ENCODE measurements at places on chromosomes 12 and 14.

DNA sequence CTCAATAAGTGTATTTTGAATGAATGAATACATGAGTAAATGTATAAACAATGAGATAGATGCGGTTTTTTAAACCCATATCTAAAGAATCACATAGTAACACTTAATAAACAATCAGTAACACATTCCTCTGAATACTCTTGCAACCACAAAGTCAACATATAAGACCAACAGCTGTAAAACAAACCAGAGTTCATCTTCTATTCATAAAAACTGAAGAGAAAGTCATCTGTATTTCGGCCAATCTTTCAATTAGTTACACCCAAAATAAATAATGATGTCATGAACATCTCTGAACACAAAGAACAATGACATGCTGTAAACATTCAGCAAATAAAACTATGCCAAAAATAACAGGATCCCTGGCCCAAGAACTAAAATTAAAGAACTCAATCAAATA, 47.2 kb downstream of the ARMH4 start:
- no peak for DNase-seq

DNA sequence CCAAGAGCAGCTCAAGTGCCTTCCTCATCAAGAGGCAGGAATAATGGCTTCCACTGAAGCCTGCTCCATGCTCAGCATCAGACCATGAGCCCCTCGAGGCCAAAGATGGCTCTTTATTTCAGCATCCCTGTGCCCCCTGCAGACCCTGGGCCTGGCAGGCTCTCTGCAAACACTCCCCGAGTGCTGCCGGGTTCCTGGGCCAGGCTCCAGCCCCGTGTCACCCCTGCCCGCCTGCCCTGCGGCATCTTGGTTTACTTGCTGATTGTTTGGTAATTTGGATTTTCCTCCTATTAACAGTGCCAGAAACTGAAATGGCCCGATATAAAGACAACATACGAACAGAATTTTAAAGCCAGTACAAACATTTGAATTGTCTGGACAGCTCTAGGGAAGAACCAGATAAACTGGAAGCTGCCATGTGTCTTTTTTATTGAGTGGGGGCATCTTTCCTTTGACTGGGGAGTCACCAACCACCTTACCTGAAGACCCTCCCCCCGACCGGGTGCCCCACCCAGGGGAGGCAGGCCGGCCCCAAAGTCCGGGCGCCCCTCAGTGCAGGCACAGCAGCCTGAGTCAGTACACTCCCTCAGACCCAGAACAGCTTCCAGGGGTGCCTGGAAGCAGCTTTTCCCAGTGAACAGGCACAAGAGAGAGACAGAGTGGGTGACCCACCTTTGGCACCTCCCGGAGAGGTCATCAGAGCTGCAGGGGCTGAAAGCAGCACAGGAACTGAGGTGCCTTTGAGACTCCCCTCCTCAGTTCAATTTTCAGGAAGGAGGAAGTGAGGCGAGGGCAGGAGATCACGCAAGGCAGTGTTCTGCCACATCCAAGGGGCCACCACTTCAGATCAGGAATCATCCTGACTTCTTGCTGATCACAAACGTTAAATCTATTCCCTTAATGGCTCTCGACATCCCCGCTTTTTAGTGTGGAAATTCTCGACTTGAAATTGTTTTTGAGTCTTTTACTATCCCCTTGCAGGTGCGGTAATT, 30.6 kb downstream of the ITPK1 start:
- DNase-seq: no peak

- DNase-seq: no peak
Measured at GRCh38 chr12:24991209-24992049, 42.5 kb upstream of the BCAT1 start.

DNA sequence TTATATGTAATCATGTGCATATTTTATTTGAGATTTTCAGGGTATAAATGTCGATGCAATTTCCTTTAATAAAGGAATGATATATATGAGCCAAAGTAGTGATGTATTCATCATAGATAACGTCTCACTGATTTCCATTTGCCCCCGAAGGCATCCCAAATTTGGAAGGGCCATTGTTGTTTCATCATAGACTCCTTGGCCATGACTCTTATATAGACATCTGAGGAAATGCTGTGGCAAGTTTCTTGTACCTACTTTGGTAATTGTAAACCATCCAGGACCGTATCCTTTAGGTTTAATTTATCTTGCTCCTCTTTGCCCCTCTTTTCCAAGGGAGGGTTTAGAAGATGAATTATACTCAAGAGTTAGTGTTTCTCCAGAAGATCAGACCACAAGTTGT, 84.7 kb downstream of the SAMD4A start:
- DNase-seq: no peak

DNA sequence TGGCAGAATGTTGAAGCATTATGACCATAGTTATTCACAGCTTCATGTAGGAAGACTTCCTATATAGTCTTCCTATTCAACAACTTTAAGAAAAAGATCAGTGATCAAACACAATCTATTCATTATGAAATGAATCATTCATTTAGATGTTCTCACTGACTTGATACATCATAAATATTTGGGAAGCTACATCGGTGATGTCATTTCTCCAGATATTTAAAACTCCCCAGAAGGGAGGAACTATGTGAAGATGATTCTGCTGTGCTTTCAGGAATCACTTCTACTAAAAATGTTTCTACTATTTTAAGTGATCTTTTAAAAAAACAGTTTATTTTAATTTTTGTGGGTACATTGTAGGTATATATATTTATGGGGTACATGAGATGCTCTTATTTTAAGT, 316.4 kb downstream of the BCAT1 start:
- DNase-seq: no peak

DNA sequence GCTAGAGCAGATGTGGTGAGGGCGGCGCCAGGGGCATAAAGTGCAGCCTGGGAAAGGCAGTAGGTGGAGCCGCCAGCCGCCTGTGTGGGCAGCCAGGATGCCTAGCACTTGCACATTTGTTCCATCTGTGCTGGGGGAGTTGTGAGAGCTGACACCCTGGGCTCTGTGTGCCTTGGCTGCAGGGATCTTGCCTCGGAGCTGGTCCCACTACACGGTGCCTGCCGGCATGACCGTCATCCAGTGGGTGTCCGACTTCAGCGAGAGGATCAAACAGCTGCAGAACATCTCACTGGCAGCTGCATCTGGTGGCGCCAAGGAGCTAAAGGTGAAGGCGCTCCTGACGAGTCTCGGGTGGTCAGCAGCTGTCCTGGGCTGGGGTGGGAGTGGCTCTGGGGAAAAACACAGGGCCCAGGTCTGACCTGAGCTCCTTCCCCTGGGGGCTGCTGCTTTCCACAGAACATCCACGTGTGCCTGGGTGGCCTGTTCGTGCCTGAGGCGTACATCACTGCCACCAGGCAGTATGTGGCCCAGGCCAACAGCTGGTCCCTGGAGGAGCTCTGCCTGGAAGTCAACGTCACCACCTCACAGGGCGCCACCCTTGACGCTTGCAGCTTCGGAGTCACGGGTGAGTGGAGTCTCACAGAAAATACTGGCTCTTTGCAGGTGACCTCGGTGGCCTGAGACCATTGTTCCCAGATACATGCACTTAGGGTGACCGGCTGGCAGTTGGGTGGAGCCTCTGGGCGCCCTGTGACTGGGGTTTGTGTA, 37.4 kb downstream of the HSP90AA1 start:
- no peak for DNase-seq

DNA sequence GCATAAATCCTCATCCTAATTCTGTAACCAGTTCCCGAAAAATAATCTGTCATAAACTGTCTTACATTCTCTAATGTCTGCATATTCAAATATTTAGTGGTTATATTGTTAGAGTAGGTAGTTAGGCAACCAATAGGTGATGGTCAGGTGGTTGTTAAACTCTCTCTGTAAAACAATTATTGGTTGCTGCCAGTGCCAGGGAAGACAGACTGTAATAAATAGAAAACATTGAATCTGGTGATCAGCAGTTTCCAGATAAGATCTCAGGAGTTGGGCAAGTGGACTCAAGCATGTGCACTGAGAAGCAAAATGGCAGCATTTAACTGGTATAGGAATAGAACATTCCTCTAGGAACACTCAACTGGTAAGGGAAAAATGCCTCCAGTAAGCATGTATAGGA, 325.5 kb downstream of the ACSS3 start:
- DNase-seq: no peak

- DNase-seq: no peak
Measured at GRCh38 chr14:71328183-71328582, 420.9 kb downstream of the PCNX1 start.

DNA sequence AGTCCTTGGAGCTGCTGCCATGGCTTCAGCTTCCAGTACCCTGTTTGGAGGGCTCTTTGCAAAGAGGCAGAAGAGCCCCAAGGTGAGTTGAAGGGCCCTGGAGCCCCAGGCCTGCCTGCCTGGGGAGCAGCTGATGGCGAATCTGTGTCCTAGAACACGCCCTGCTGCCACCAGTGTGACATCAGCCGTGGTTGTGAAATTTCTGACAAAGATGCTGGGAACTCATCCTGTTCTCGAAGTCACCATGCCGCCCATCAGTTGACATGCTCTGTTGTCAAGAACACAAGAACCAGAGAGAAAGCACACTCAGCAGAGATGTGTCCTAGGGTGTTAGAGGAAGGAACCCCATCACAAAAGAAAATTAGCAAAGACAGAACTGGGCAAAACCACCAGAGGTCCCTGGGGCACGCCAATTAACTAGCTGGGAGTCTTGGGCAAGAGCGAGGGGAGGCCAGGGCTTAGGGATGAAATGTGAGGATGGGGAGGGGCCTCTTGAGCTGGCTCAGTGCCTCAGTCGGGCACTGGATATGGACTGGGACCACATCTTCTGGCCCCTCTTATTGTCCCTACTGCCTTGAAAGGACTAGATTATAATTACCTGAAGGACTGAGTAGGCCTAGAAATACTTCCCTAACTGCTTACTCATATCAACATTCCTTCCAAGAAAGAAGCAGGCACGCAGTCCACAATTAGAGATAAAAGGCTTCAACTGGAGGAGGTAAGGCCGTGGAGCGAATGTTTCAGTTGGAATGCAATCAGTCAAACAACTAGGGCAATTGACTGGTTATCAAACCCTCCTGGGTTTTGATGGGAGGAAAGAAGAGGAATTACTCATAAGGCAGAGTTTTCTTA, 163.1 kb downstream of the CACNA1C start:
- no peak for DNase-seq

- no peak for DNase-seq
Measured at GRCh38 chr12:124853781-124854636, 9.7 kb downstream of the SCARB1 start.

- no peak for DNase-seq
Measured at GRCh38 chr14:95246870-95247269, 72.8 kb downstream of the CLMN start.

- DNase-seq: no peak
Measured at GRCh38 chr12:53991077-53991460, 6.1 kb downstream of the HOXC10 start.

DNA sequence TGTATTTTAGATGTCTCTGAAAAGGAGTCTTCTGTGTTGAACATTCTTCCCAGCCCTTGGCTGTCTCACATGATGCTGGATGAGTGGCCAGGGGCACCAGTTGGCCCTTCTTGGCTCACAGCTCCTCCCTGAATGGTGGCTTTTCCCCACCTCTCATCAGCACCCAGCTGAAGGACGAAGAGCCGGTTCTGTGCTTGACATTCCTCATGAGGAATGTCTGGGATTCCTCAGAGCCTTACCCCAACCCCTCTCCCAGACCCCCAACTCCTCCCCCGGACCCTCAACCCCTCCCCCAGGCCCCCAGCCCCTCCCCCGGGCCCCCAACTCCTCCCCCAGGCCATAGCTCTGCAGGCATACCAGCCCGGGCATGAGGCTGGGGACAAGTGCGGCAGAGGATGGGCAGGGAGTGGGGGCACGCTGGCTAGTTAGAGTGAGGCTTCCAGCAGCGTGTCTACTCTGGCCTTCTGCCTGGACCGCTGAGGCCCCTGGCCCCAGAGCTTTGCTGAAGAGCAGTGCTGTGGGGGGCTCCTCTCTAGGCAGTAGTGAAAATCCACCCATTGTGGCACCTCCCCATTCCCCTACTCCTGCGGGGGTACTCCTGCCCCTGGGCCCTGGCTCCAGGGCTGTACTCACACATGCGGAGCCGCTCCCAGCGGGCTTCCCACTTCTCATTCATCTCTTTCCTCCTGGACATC, 64.3 kb downstream of the PLEKHG3 start:
- DNase-seq: no peak

DNA sequence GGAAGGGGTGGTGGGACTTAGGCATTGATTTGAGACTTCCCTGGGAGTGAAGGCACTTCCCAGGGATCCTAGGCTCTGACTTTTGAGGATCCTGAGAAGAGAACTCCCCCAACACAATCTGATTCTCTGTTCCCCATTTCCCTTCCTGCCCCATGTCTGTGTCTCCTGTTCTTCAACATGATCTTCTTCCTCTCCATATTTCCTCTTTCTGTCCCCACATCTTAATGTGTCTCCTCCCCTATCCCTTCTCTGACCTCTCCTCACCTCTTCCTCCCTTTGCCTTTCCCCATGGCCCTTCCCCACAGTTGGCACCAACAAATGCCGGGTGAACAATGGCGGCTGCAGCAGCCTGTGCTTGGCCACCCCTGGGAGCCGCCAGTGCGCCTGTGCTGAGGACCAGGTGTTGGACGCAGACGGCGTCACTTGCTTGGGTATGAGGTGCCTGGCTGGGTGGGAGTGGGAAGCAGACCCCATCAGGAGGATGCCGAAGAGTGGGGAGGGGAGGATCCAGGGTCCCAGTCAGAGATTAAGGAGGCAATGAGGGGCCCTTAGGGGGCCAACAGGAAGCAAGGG, 15.2 kb upstream of the LRP1-AS start:
- no peak for DNase-seq

DNA sequence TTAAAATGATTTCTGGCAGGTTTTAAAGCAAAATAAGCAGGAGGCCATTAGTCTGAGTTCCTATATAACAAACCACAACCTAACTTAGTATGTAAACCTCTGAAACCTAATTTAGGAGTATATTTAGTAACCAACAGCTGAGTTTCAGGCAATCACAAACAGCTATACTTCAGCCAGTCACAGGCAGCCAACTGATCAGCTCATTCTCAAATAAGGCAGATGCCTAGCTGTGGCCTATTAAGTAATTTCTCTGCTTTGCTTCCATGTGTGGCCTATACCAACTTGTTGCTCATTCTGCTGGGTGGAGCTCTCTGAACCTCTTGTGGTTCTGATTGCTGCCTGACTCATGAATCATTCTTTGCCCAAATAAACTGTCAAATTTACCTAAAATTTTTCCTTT, 408.9 kb upstream of the FBXO33 start:
- no peak for DNase-seq

DNA sequence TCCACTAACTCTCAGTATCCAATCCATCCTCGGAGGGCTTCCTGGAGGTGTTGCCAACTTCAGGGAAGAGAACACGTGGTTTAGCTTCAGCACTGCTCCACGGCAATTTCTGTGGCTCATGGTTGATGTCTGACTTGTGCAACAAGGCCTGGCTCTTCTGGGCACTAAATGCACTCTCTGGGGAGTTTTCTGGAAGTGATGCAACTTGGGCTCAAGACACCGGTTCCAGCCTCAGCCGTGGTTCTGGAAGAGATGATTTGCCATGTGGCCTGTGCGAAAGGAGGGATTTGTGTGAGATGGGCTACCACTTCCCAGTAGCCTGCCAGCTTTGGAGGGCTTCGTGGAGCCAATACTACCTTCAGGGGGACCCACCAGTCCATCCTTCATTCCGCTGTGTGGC, 118.6 kb upstream of the RTL1 start:
- no peak for DNase-seq

- DNase-seq: peak; percentile 77
Measured at GRCh38 chr12:92593734-92594402, 108.9 kb upstream of the PLEKHG7 start.

All from stimulated activated naive CD4-positive, alpha-beta T cell treated with Interleukin-2 at 50 U/mL for 16 hours (primary cell).